ENCODE measurements at places on chromosomes 13 and 19.

- no peak for DNase-seq
These were observed 1.4 kb upstream of the GPR183 start for GRCh38 chr13:99308471-99309087.

GRCh38 chr13:99677116-99677951, 176.1 kb downstream of the TM9SF2 start:
- no peak for DNase-seq

DNA sequence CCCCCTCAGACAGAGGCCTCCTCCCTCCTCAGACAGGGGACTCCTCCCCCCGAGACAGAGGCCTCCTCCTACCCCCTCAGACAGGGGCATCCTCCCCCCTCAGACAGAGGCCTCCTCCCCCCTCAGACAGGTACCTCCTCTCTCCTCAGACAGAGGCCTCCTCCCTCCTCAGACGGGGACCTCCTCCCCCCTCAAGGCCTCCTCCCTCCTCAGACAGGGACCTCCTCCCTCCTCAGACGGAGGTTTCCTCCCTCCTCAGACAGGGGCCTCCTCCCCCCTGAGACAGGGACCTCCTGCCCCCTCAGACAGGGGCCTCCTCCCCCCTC, 13.9 kb downstream of the C3 start:
- no peak for DNase-seq

DNA sequence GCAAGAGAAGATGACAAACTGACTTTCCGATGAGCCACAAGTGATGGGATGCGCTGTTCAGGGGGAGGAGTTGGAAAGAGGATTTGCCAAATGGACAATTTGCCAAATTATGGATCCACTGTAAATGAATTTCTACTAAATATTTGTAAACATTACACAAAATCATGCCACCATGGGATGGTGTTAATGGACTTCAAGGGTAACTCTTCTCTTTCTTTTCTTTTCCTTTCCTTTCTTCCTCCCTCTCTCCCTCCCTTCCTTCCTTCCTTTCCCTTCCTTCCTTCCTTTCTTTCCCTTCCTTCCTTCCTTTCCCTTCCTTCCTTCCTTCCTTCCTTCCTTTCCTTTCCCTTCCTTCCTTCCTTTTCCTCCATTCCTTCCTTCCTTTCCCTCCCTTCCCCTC, 76.0 kb upstream of the PEG3 start:
- DNase-seq, result no peak

DNA sequence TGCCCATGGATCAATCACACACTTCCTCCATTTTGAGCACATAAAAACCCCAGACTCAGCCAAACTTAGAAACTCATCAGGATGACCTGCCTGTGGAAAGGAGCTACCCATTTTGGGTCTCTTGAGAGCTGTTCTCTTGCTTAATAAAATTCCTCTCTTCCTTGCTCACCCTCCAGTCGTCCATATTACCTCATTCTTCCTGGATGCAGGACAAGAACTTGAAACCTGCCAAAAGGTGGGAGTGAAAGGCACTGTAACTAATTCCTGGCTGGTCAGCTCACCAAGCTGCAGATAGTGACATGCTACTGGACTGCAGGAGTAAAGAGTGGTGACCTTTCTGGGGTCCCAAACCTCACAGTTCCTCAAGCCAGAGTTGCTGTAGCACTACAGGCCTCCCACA, 20.2 kb downstream of the LIG4 start:
- DNase-seq, result no peak

GRCh38 chr19:35908973-35909683, 1.0 kb upstream of the TYROBP start:
- no peak for DNase-seq

- peak; percentile 42 for DNase-seq
These were observed 128.0 kb downstream of the DCT start for GRCh38 chr13:94351292-94351990.

- no peak for DNase-seq
These were observed 11.3 kb downstream of the PRKCSH start for GRCh38 chr19:11446652-11447301.

GRCh38 chr19:58274771-58275201, 4.0 kb upstream of the ZNF8 start:
- no peak for DNase-seq

- DNase-seq, result no peak
These were observed 764 bp downstream of the MIR17HG start for GRCh38 chr13:91347996-91348905.

GRCh38 chr19:54254195-54254906, 2.7 kb downstream of the LILRB5 start:
- DNase-seq, result no peak

GRCh38 chr13:77136902-77137420, 110.0 kb upstream of the FBXL3 start:
- DNase-seq, result no peak

DNA sequence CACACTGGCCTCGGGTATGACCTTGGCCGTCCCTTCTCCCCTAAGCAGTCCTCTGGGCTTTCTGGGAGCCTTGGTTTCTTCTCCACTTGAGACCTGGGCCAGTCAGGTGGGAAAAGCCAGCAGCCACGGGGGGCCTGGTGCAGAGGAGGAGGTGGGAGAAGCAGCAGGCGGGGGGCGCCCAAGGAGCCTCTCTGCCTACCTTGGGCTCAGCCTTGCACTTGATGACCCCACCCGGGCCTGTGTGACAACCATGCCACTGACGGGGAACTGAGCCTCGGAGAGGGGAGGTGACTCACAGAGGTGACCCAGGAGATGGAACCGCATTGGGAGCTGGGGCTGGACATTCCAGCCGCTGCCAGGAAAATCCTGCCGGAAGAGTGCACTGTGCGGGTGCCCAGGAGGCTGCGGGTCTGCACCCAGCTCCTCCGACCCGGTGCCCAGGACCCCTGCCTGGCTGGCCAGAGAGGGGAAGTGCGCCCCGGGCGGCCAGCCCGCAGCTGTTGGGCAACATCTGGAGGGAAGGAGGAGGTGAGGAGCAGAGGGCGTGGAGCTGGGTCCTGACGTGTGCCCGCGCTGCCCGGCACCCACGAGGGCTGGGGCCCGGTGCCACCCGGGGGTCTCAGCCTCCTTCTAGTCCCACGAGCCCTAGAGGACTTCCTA, 23.4 kb upstream of the SLC7A10 start:
- no peak for DNase-seq

Data from vagina (tissue), 2 donors.